ENCODE measurements at places on chromosomes 7 and 10.
A peak's percentile ranks its signal among the peaks of the same experiment; 100 is the strongest.

GRCh38 chr10:103168438-103168837, 24.6 kb downstream of the NT5C2 start:
- DNase-seq: no peak

GRCh38 chr7:32809347-32809746, 82.2 kb downstream of the KBTBD2 start:
- no peak for DNase-seq

- DNase-seq: no peak
Observed at GRCh38 chr7:2522780-2523433, 3.3 kb downstream of the LFNG start.

DNA sequence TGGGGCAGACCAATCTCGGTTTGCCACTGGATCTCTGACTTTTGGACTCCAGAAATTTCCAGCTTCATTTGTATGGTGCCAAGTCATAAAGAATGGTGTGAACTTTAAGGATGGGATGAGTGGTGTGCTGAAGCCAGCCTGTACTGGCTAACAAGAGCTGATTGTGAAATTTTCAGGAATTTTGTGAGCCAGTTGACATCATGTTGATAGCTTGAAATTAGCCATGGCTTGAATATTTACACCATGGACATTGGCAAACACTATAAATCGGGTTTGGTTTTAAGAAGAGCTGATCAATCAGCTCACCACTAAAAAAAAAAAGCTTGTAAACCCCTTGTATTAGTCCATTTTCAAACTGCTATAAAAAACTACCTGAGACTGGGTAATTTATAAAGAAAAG, 14.1 kb upstream of the MYH16 start:
- DNase-seq: no peak

GRCh38 chr10:119748871-119749270, 23.0 kb downstream of the INPP5F start:
- no peak for DNase-seq

GRCh38 chr10:121540732-121541395, 57.4 kb downstream of the FGFR2 start:
- no peak for DNase-seq

DNA sequence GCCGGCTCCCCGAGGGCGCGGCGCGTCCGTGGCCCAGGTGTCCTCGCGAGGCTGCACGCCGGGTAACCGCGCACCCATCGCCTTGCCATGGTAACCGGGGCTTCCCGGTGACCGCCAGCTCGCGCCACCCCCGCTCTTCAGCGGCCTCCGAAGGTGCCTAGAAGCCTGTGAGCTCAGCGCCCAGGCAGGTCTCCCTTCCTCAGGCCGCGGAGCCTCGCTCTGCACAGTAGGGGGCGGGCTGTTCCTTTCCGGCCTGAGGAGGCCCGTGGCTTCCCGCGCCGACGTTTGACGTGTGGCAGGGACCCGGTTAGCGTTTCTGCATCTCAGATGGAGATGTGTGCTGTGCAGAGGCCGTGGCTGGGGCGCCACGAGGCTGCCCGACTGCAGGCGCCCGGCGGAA, 117.1 kb downstream of the DYNC2I1 start:
- no peak for DNase-seq

- no peak for DNase-seq
Observed at GRCh38 chr10:34607894-34608293, 207.2 kb downstream of the PARD3 start.

DNA sequence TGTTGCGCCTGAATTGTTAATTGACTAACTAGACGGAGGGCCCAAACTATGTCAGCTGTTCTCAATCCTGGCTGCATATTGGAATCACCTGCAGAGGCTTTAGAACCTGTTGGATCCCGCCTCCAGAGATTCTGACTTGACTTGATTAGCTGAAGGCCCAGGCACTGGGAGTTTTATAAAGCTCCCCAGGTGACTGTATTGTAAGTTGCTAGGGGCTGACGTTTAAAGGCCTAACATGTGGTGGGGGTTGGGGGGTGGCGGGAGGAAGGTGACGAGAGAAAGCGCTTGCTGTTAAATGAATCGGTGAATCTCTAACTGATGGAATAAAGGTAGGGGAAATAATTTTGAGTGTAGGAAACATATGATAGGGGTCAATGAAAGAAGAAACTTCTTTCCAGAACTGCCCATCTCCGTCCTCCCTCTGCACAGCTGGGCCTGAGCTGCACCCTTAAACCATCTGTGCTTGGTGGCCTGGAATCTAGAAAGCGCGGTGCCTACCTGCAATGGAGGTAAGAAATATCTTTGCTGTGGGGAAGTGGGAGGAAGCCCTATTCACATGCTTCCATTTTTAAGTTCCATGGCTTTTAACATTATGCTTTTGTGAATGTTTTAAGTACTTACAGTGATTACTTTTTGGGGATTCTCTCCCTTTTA, 225.0 kb upstream of the FAM3C start:
- no peak for DNase-seq

DNA sequence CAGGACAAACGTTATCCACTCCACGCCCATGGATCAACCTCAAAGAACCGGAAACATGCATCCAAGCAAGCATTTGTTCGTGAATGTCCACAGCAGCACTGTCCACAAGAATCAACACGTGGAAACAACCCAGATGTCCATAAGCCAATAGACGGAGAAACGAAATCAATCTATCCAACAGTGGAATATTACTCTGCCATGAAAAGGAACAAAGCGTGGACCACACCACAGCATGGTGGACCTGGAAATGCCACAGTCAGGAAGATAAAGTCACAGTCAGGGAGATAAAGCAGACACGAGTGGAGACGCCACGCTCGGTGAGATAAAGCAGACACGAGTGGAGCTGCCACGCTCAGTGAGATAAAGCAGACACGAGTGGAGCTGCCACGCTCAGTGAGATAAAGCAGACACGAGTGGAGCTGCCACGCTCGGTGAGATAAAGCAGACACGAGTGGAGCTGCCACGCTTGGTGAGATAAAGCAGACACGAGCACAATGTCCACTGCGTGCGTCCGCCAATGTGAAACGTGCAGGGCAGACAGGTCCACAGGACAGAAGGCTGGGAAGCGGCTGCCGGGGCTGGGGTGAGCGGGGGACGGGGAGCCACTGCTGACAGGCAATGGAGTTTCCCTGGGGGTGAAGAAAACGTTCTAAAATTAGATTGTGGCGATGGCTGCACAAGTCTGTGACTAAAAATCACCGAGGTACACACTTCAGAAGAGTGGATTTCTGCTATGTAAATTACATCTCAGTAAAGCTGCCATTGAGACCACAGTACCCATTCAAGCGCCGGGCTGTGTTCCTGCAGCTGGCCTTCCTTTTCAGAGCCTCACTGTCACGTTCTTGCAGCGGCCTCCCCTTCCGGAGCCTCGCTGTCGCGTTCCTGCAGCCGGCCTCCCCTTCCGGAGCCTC, 10.6 kb downstream of the GPER1 start:
- DNase-seq: no peak

DNA sequence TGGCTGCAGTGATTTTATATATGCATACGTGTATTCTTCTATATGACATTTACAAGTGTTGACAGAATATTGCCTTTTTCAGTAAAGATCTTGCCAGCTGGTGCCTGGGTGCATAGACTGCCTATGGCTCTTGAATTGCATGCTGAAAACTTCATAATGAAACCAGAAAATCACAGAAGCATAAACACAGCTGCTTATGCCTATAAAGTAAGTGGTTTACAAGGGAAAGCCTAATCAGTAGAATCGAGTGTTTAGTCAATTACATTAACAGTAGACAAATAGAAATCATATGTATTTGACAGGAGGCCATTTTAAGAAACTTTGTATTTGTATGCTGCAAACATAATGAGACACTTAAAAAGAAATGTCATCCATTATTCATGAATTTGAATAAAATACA, 82.5 kb downstream of the TMEM168 start:
- DNase-seq: no peak

DNA sequence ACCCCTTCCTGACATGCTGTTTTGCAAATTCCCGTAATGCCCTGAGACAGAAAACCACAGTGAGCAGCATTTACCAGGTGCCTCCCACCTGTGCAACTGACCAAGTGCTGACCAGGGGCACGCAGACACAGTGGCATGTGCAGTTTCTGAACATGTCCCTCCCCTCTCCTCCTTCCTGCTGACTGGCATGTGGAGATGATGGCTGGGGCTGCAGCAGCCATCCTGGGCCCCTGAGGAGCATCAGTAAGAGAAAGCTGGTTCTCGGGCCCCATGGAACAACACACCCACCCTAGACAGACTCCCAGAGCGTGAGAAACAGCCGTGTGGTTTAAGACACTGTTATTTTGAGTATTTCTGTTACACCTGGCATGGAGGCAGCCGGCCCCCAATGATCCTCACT, 66.2 kb upstream of the PDGFA start:
- no peak for DNase-seq

- no peak for DNase-seq
Observed at GRCh38 chr10:3180355-3181025, 7.9 kb upstream of the PITRM1 start.

- DNase-seq: peak; percentile 24
Observed at GRCh38 chr10:114825513-114826253, 4.1 kb downstream of the FHIP2A start.

- no peak for DNase-seq
Observed at GRCh38 chr7:42831006-42831717, 80.7 kb downstream of the C7orf25 start.

- DNase-seq: no peak
Observed at GRCh38 chr7:25559581-25560367, 331.5 kb upstream of the NPVF start.

- peak; percentile 53 for DNase-seq
Observed at GRCh38 chr10:63977329-63977923, 456.2 kb downstream of the REEP3 start.

DNA sequence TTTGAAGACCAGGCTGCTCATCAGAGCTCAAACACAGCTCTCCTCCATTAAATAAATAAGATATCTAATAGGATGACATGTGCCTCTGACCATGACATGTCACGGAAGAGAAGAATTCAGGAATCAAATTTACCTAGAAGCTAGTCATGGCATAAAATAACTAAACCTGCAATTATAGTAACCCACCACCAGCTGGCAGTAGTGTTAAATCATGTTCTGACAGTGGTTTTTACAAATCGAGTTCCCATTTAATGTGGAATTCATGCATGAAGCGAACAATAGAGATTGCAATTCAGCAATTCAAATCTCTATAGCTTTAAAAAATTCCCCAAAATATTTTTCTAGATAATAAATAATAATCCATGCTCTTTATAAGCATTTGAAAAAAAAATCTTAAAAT, 74.6 kb upstream of the IKZF1 start:
- DNase-seq: no peak

DNA sequence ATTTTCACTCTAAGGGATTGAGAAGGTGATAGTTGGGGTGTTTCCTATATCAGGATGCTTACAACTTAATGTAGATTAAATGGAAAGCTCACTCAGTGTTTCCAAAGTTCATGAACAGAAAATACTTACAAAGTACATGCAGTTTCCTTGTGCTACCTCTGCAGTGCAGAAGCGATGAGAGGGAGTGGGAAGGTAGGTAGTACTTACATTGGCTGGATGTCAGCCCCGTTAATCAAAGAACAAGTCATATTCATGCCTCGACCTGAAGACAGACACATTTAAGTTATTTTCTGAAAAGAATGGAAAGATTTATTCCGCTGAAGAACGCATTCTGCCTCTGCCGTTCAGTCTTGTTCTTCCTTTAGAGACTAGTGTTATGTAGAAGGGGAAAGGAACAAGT, 93.1 kb downstream of the ZMYND11 start:
- DNase-seq: no peak

DNA sequence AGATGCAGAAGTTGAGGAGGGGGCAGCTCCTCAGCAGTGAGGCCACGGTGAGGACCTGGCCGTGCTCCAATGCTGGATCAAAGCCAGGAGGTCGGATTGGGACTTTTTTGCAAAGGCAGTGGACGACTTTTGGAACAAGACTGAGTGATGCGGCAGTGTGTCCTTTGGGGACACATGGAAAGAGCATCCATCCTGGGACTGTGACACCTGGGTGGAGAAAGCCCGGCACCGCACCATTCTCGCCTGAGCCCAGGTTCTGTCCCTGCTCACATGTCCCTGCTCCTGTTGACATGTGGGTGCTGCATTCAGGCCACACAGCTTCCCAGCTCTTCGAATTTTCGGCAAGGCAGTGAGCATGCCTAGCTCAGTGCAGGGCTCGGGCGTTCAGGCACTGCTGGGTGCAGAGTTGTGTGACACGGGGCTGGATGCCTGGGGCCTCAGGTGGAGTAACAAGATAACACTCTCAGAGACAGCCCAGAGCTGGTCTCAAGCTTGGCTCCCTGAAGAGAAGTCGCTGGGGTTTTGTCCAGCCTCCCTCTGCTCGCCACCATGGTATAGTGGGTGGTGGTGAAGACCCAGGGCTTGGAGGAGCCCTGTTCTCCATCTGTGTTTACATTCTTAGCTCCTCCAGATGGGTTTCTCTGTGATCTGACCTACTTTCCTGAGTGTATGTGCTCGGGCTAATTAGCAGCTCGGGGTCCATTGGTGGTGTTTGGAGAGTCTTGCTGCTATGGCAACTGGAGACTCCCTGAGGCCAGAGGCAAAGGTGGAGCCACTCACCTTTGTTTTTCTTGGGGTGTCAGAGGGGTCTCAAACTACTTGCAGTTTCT, 111.7 kb upstream of the BTBD16 start:
- no peak for DNase-seq

DNA sequence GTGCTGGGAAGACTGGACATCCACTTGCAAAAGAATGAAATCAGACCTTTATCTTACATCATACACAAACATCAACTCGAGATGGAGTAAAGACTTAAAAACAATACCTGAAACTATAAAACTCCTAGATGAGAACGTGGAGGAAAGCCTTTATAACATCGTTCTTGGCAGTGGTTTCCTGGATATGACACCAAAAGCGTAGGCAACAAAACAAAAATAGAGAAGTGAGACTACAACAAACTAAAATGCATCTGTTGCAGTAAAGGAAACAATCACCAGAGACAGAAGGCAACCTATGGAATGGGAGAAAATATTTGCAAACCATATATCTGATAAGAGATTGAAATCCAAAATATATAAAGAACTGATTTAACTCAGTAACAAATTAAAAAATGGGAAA, 33.3 kb downstream of the CC2D2B start:
- no peak for DNase-seq

- DNase-seq: no peak
Observed at GRCh38 chr7:157872447-157872846, 535.6 kb downstream of the DNAJB6 start.

- no peak for DNase-seq
Observed at GRCh38 chr7:149468208-149468607, 7.3 kb upstream of the ZNF777 start.

GRCh38 chr7:69739190-69739589, 140.9 kb downstream of the AUTS2 start:
- no peak for DNase-seq

DNA sequence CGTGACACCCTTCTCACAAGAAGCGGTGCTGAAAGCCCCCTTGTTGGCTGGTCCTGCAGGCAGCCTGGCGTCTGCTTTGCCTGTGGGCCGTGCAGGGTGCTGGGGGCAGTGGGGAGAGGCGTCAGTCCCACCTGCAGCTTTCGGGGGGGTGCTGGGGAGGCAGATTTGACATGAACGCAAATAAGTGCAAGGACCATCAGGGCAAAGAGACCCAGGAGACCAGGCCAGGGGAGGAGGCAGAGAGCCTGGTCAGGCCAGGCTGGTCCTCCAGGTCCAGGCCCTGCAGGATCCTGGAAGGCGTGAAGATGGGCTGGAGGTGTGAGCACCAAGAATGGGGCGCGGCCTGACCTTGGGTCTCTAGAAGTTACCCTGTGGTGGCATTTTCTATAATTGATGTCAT, 81.6 kb downstream of the MGMT start:
- no peak for DNase-seq
